ENCODE measurements at places on chromosomes 1 and 21. TPM values are rescaled to one million over a fixed set of nuclear protein-coding genes. Genes with fewer than 3 reads are reported as not detected.

The TOR3A gene
- 29.7 TPM for total RNA-seq

The BRWD1 gene
- 51.2 TPM for total RNA-seq

The CCDC185 gene
- not detected for total RNA-seq

The SPRR5 gene
- total RNA-seq, result not detected

The S100A7 gene
- not detected for total RNA-seq

The CCDC181 gene
- 0.80 TPM for total RNA-seq

The EPHA10 gene
- total RNA-seq, result 0.15 TPM

The SPATA45 gene
- total RNA-seq, result 0.63 TPM

The TRIM67 gene
- not detected for total RNA-seq

The TPTE gene
- not detected for total RNA-seq

The B3GALT6 gene
- total RNA-seq, result 40.3 TPM

The GSTM1 gene
- not detected for total RNA-seq

The RBP7 gene
- total RNA-seq, result 1.1 TPM

The PDZK1IP1 gene
- not detected for total RNA-seq

The PRDX6 gene
- 320 TPM for total RNA-seq

The PGLYRP3 gene
- total RNA-seq, result not detected

The P3R3URF gene
- not detected for total RNA-seq

The CNR2 gene
- not detected for total RNA-seq

The KCND3 gene
- 0.21 TPM for total RNA-seq

The LY9 gene
- 0.24 TPM for total RNA-seq

The ARHGEF2 gene
- 97.1 TPM for total RNA-seq

The NFIA gene
- total RNA-seq, result 8.4 TPM

The RCSD1 gene
- total RNA-seq, result 0.31 TPM

The TSPAN1 gene
- total RNA-seq, result not detected

The IVL gene
- not detected for total RNA-seq

The ITLN2 gene
- total RNA-seq, result 2.7 TPM

The SON gene
- total RNA-seq, result 89.9 TPM

The TYW3 gene
- total RNA-seq, result 26.3 TPM

The PLPPR4 gene
- 0.90 TPM for total RNA-seq

The SLC66A1 gene
- total RNA-seq, result 29.5 TPM

The TSPAN2 gene
- 5.1 TPM for total RNA-seq

The FAM163A gene
- total RNA-seq, result 0.11 TPM

The CFAP141 gene
- total RNA-seq, result not detected

The HES2 gene
- 0.62 TPM for total RNA-seq

The DNALI1 gene
- total RNA-seq, result 4.0 TPM

The IGSF3 gene
- total RNA-seq, result 58.7 TPM

The DCDC2B gene
- total RNA-seq, result not detected

The NR1I3 gene
- not detected for total RNA-seq

The SYNC gene
- total RNA-seq, result 0.45 TPM

The CD101 gene
- total RNA-seq, result 0.70 TPM

The PPFIA4 gene
- total RNA-seq, result 7.4 TPM

The TOMM20 gene
- 172 TPM for total RNA-seq

The RORC gene
- total RNA-seq, result 0.42 TPM

The TNNI3K gene
- not detected for total RNA-seq

The CHIA gene
- total RNA-seq, result not detected

The ALX3 gene
- total RNA-seq, result 0.35 TPM

The LRRC38 gene
- 0.28 TPM for total RNA-seq

The TBX15 gene
- 22.9 TPM for total RNA-seq

The HES3 gene
- 38.8 TPM for total RNA-seq

The ITGB2 gene
- 1.4 TPM for total RNA-seq
